ENCODE measurements at places on chromosomes 1 and 21.

- DNase-seq = no peak
Measured at GRCh38 chr1:67262735-67263134, 44.9 kb upstream of the IL12RB2 start.

- no peak for DNase-seq
Measured at GRCh38 chr1:47791879-47792608, 205.1 kb downstream of the TRABD2B start.

- DNase-seq = no peak
Measured at GRCh38 chr21:25188677-25189079, 418.6 kb downstream of the MRPL39 start.

DNA sequence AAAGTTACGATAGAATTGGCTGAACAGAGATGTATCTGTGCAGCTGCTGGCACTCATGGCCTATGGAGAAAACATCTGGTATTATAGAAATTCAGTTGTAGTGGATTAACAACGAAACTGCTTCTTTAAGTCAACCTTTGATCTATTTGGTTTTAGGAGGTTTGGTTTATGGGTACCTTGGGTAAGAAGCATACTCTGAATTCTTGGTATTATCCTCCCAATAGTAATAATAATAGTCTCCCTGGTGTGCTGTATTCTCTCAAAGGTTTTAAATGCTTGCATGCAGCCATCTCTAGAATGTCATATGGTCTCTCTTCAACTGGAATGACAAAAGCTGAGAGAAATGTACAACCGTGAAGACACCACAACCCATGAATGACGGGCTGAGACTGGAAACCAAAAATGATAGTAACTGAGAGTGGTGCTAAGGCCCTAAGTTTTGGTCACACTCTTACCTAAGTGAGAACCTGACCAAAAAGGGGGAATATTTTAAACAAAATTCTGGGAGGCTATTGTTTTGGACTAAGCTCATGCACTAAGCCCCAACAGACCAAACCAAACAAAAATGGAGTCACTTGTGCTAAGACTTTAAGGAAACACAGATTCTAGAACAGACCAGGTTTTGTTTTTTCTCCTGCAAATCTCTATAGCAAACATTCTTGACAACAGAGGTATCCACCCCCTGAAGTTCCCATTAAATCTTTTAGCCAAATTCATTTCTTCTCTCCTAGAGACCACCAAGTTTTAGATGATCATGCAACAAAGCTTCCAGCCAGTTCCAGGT lies 17.6 kb upstream of the TMEM61 start:
- DNase-seq = no peak

DNA sequence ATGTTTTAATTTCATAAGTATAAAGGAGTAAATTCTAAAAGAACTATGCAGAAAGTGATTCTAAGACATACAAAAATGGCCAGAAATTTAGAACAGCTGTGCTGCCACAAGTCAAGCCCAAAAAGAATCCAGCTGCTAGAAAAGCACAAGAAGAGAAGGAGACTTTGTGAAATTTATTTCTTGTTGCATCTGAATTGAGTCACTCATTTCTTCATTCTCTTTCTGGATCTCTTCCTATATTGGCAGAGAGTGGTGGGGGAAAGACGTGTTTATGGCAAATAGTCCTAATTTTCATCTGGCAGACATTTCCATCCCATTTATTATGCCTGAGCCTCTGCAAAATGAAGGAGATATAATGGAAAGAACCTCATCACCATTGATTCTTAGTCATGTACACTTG lies 139.6 kb upstream of the CTTNBP2NL start:
- DNase-seq = no peak

- DNase-seq = no peak
Measured at GRCh38 chr1:198455966-198456365, 84.5 kb downstream of the ATP6V1G3 start.

GRCh38 chr1:39525366-39526165 lies 34.1 kb downstream of the BMP8A start:
- no peak for DNase-seq

GRCh38 chr1:234474375-234474774 lies 4.6 kb downstream of the TARBP1 start:
- DNase-seq = no peak

GRCh38 chr1:201675143-201675542 lies 136.2 kb downstream of the NAV1 start:
- peak; percentile 22 for DNase-seq

GRCh38 chr1:203039609-203040512 lies 13.6 kb downstream of the PPFIA4 start:
- DNase-seq = no peak

GRCh38 chr1:67355745-67356424 lies 48.2 kb downstream of the IL12RB2 start:
- peak; percentile 80 for DNase-seq

DNA sequence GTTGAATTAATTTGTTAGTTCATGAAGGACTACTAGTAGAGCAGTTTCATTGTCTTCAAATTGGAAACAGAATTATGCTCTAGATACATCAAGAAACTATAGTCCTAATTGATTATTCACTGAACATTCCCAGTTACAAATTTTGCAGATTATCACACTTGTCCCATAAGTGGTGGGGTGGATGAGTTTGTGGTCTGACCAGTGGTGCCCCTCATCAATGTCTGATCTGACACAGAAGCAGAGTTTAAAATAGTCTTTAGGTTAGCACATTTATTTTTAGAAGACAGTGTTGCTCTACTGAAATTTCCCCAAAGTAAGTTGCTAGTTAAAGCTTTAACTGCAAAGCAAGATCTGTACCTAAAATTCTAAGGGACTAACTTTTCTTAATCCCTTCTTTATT lies 42.9 kb downstream of the INKA2 start:
- no peak for DNase-seq

GRCh38 chr1:217333939-217334338 lies 297.0 kb downstream of the GPATCH2 start:
- DNase-seq = peak; percentile 27

GRCh38 chr1:84997667-84998600 lies 1.0 kb upstream of the MCOLN2 start:
- DNase-seq = peak; percentile 13

GRCh38 chr1:45423906-45424678 lies 66.9 kb downstream of the TESK2 start:
- DNase-seq = no peak

- DNase-seq = no peak
Measured at GRCh38 chr1:24414775-24415333, 748 bp upstream of the NIPAL3 start.

GRCh38 chr1:241351841-241352240 lies 5.2 kb downstream of the RGS7 start:
- DNase-seq = no peak

DNA sequence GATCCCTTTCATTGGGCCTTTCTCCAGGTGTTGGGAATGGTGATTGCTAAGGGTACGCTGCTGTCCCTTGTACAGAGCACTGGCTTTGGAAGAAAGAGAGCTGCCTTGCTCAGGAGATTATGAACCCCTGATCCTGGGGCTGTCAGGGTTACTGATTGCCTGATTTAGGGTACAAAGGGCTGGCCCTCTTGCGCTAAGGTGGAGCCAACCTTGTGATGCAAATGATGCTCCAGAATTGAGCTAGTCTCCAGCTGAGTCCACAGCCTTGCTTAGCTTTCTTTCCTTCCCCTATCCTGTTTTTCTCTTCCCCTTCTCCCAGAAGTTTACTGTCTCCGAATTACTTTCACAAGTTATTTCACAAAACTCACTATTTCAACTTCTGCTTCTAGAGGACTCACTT lies 334.7 kb downstream of the AMY1C start:
- DNase-seq = no peak

GRCh38 chr1:160576390-160576789 lies 2.9 kb downstream of the CD84 start:
- no peak for DNase-seq

DNA sequence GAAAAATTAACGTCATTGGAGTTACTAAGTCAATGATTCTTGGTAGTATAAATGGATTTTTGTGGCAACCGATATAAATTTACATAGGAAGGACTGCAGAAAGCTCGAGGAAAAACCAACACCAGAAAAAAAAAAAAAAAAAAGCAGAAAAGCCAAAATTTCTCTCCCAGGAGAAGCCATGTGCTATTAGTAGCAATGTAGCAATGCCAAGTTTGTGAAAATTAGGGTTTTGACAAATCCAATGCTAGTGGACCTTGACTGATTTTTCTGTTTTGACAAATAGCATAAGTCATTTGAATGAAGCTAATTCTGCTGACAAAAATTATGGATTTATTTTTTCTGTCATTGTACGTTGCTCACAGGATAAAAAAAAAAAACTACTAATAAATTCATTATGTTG lies 1561.9 kb downstream of the MRPL39 start:
- DNase-seq = no peak

DNA sequence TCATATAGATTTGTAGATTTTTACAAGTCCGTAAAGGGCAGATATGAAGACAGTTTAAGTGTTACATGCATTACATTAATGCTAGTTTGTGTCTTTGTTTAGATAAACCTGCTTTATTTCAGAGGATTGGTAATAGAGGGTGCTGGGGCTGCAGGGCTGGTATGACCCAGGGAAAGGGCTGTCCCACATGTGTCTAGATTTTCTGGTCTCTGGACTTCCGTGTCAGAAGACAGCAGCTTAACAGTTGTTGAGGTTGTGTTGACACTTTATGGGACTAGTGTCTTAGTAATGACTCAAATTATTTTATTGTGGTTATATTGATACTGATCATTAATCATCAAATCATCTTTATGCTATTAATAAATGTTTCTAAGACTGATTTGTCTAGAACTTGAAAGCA lies 10.1 kb downstream of the PRDM2 start:
- no peak for DNase-seq

DNA sequence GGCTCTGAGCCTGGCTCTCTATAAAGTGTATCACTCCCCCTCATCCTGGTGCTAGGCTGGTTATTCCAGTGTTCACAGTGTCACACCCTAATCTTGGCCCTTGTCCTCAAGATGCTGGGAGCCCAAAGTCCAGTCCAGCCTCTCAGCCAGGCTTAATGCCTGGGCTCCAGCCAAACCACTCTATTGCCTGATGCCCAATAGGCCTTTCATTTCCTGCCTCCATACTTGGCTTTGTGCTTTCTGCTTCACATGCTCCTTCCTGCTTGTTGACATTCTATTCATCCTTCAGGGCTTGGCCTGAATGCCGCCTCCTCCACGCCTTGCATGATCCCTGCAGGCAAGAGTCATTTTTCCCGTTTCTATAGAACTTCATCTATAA lies 1.7 kb downstream of the KLHDC8A start:
- no peak for DNase-seq

- peak; percentile 69 for DNase-seq
Measured at GRCh38 chr1:76074321-76075187, at the start of gene ST6GALNAC3. Gene ST6GALNAC3 (plus strand): TSS chr1:76074746.

All from fibroblast of skin of back (primary cell).